NCI-H510A (cell line): ENCODE measurements at places on chromosomes 11 and 22.

- DNase-seq = no peak
Observed at GRCh38 chr11:4186464-4187054, 92.0 kb downstream of the RRM1 start.

GRCh38 chr11:19903620-19904069 lies 191.0 kb downstream of the NAV2 start:
- DNase-seq = no peak

DNA sequence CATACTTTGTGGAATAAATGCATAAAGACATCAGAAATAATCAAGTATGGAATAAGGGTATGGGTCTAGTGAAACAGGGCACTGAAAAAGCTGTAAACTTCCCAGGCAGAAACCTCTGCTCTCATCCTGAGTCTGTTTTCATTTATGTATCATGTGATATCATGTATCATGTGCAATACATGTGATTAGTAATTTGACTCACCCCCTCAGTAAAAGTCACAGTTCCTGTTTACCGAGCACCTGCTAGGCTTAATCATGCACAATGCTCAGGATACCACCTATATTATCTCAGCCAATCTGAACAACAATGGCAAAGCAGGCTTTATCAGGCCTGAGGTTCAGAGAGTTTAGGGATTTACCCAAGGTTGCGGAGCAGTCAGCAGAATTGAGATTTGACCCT lies 250.6 kb upstream of the TENM4 start:
- DNase-seq = no peak

- no peak for DNase-seq
Observed at GRCh38 chr11:102967497-102967896, 12.0 kb upstream of the MMP13 start.

DNA sequence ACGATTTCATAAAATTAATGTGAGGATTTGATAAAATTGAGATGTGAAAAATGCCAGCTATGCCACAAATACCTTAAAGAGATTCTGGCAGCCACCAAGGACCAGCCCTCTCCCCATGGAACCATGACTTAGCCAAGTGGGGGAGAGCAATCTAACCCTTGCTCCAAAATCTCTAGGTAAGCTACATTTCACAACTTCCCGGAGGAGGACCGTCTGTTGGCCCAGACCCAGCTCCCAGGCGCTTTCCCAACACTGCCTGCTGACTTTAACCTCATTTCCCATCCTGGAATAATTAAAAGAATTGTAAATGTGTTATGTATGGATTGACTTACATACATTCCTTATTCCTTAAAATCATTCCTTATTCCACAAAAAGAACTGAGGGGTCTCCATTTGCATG lies 47.5 kb upstream of the TENM4 start:
- no peak for DNase-seq

DNA sequence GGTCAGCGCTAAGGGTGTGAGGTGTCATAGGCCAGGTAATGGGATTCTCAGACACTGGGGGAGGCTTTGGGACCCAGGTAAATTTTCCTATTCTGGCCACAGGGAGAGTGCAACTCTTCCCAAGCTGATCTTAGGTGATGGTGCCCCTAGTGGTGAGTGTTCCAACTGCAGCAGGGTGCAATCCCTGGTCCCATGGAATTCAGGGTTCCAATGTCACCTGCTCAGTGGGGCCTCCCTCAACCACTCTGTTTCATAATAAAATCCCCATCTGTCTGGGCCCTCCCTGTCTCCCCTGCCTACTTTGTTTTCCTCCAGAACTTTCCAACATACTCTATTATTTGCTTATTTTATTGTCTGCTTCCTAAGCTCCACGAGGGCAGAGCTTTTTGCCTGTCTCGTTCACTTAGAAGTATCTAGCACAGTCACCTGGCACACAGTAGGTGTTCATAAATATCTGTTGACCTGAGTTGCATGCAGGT lies 2.9 kb upstream of the SGSM1 start:
- DNase-seq = no peak

GRCh38 chr22:36982136-36982535 lies 37.1 kb downstream of the TST start:
- DNase-seq = no peak

- no peak for DNase-seq
Observed at GRCh38 chr11:2944530-2944929, 15.3 kb upstream of the PHLDA2 start.

GRCh38 chr11:133227632-133228111 lies 304.6 kb downstream of the OPCML start:
- DNase-seq = no peak

DNA sequence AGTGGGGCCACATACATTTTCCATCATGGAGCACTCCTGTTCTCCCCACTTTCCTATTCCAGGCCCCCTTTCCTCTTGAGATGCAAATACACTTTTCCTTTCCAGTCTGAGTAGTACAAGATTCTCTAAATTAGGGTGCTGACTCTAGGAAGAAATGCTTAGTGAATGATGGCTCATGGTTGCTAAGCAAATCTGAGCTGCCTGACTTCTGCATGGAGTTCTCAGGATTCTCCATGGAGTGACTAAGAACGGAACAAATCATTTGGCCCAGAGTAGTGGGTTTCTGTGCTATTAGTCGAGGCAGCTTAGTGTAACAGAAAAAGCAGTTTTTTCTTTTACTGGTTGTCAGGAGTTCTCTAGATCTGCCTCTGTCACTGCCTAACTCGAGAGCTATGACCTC lies 65.4 kb upstream of the NTM start:
- no peak for DNase-seq

GRCh38 chr11:110331626-110332025 lies 35.2 kb upstream of the RDX start:
- DNase-seq = no peak

- DNase-seq = no peak
Observed at GRCh38 chr11:70912226-70912840, 340.0 kb downstream of the SHANK2 start.

- no peak for DNase-seq
Observed at GRCh38 chr22:42357634-42358296, 74.4 kb downstream of the NFAM1 start.

DNA sequence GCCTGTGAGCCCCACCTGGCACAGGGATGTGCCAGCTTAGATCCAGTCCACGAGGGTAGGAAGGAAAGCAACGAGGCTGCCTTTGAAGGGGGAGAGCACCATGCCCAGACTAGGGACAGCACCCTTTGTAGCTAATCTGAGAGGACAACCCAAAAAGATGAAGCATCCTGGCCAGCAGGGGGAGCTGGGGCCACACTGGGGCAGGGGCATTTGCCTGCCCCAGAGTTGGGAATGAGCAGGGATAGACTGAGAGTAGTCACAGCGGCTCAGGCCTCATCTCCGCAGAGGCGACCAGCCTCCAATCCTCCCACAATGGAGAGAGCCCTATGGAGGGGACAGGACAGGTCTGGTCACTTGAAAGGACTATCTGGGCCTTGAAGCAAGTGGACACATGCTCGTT lies 16.4 kb downstream of the LMO1 start:
- no peak for DNase-seq

- no peak for DNase-seq
Observed at GRCh38 chr11:44320289-44320973, 10.5 kb upstream of the ALX4 start.

- no peak for DNase-seq
Observed at GRCh38 chr22:28506150-28506535, 173.5 kb downstream of the TTC28 start.

GRCh38 chr22:49013707-49014106 lies 814.0 kb downstream of the BRD1 start:
- DNase-seq = no peak

- DNase-seq = no peak
Observed at GRCh38 chr22:19419464-19420178, 11.9 kb downstream of the HIRA start.

GRCh38 chr22:38097058-38097457 lies 13.1 kb upstream of the SLC16A8 start:
- DNase-seq = no peak

- no peak for DNase-seq
Observed at GRCh38 chr11:76601272-76601671, 69.3 kb downstream of the LRRC32 start.

GRCh38 chr11:32792948-32793475 lies 1.4 kb downstream of the CCDC73 start:
- DNase-seq = no peak

GRCh38 chr22:48342732-48343131 lies 1484.9 kb downstream of the BRD1 start:
- no peak for DNase-seq

GRCh38 chr11:19740586-19740985 lies 27.9 kb downstream of the NAV2 start:
- no peak for DNase-seq

- peak; percentile 2 for DNase-seq
Observed at GRCh38 chr11:82682003-82682751, 51.5 kb downstream of the FAM181B start.

- DNase-seq = no peak
Observed at GRCh38 chr22:38468443-38469305, 778 bp downstream of the KDELR3 start.

GRCh38 chr11:120128392-120129119 lies 9.4 kb downstream of the TRIM29 start:
- no peak for DNase-seq

GRCh38 chr11:11976481-11977127 lies 31.8 kb downstream of the DKK3 start:
- no peak for DNase-seq

GRCh38 chr11:110295531-110296225 lies 736 bp downstream of the RDX start:
- DNase-seq = peak; percentile 28

DNA sequence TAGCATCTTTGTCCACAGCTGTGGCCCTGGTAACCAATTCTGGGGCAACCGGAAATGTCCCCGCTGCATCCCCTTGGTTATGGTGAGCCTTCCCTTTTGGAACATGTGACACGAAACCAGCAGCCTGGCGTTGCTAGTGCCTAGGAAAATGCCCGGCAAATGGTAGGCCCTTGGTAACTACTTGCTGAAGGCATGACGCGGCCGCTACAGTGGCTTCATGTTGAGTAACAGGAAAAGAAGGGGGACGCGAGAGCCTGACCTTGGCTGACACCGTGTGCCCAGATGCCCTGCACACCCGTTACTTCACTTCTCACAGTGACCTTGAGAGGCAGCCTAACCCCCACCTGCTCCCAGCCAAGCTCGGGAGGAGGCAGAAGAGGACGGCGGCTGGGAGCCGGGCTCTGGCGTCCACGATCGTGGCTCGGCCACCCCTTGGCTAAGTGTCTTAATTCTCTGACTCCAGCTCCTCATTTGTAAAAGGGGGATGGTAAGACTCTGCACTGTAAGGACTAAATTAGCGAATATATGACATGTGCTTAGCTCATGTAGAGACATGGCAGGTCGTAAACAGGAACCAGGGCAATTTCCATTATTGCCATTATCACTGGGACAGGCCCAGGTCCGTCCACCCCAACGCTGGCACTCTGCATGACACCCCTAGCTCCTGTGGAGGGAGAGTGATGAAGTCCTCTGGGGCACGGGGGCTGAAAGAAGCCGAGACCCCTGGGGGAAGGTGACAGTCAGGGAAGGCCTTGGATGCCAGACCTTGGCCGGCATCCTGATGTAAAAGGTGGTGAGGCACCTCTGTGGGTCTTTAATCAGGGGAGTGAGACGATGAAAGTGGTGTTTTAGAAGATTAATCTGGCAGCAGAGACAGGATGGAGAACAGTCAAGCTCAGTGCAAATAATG lies 18.9 kb downstream of the IFT27 start:
- DNase-seq = no peak

- DNase-seq = no peak
Observed at GRCh38 chr22:42257386-42257785, 13.1 kb downstream of the TCF20 start.

DNA sequence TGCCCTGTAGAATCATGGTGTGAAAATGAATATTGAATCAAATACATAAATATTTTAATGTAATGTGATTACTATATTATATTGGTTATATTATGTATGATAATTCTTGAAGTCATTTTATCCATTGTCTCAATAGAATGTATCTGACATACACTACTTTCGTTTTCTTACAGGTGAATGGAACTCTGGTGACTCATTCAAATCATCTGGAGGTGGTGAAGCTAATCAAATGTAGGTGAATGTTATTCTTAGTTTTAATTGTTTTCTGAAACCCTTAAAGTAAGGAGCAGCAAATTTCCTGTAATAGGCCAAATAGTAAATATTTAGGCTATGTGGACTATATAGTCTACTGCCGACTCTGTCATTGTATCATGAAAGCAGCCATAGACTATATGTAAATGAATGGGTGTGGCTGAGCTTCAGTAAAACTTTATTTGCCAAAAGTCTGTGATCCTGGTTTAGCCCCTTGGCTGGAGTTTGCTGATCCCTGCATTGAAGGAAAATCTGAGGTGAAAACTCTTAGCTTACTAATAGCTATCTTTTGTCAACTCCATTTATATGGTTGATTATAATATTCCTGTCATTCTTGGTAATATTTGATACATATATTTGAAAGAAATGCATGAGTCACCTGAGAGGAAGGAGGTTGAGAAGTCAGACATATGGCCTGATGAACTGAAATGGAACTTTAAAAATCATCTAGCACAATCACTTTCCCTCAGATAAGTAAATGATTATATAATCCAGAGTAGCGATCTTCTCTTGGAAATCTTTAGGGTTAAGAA lies 87.2 kb upstream of the GRIK4 start:
- DNase-seq = no peak

DNA sequence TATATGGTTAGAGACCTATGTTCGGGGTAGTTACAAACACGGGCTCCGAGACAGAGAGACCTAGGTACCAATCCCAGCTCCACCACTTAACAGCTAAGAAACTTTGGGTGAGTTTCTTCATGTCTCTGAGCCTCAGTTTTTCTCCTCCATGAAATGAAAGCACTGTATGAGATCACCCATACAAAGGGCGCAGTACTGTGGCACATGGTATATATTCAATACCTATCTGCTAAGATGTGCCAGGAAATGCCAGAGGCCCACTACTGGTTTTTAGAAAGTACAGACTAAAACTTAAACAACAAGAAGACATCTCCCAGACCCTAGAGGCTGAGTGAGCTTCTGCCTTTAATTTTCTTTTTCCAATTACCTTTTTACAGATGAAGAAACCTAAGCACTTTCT lies 69.5 kb downstream of the SLC1A2 start:
- no peak for DNase-seq

GRCh38 chr11:72762641-72763304 lies 10.6 kb upstream of the ARAP1 start:
- DNase-seq = no peak

GRCh38 chr22:25120093-25120561 lies 79.5 kb upstream of the CRYBB3 start:
- DNase-seq = no peak

DNA sequence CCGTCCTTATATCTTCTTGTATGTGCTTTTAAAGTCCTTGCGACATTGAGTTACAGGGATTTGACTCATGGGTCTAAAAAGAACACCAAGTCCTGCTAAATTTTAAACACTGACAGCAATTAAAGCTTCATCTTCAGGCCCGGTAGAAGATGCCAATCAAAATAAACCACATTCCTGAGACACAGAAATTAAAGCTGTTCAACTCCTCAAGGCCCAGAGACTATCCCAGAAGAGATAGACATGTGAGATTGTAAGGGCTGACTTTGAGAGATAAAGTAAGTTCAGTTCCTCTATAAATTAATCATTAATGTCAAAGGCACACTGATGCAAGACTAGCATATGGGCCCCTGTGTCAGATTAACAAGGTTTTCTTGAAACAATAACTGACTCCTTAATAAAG lies 49.8 kb downstream of the OSBPL5 start:
- DNase-seq = no peak
